Esophagus squamous epithelium (tissue), 5 donors: ENCODE measurements at places on chromosomes 2 and 18.

GRCh38 chr18:7038330-7038851, 79.2 kb downstream of the LAMA1 start:
- no peak for DNase-seq

- DNase-seq = no peak
Measured at GRCh38 chr2:37180006-37180639, 8.3 kb downstream of the SULT6B1 start.

GRCh38 chr18:27967913-27968824, 208.8 kb downstream of the CDH2 start:
- no peak for DNase-seq

DNA sequence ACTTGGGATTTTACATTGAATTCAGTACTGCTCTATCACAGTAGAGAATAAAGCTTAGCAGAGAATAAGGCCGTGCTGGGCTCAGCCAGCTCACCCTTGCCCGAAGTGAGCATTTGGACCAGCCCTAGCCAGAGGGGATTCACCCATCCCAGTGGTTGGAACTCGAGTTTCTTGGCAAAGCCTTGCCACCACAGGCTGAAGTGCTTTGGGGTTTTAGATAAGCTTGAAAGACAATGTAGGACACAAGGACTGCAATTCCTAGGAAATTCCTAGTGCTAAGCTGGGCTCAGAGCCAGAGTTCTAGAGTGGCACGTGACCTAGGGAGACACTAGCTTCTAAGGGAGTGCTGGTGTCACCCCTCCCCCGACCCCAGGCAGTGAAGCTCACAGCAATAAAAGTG, 28.0 kb downstream of the SERPINB11 start:
- DNase-seq = no peak

DNA sequence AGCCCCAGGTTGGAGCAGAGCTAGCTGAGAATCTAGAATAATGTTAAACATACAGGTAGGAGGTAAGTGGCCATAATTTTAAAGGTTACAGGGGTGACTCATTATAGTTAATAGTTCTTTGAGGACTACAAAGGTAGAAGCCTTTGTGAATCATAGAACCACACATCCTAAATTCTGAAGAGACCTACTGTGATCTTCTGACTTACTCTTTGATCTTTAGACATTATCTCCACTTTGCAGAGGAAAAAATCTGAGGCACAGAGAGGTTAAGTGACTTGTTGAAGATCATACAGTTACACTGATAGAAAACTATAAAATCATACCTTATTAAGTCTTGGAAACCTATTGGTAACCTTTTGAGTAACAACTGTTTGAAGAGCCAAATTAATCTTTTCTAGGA, 1051.3 kb upstream of the NRXN1 start:
- no peak for DNase-seq

GRCh38 chr2:12935222-12935621, 218.5 kb downstream of the TRIB2 start:
- no peak for DNase-seq

DNA sequence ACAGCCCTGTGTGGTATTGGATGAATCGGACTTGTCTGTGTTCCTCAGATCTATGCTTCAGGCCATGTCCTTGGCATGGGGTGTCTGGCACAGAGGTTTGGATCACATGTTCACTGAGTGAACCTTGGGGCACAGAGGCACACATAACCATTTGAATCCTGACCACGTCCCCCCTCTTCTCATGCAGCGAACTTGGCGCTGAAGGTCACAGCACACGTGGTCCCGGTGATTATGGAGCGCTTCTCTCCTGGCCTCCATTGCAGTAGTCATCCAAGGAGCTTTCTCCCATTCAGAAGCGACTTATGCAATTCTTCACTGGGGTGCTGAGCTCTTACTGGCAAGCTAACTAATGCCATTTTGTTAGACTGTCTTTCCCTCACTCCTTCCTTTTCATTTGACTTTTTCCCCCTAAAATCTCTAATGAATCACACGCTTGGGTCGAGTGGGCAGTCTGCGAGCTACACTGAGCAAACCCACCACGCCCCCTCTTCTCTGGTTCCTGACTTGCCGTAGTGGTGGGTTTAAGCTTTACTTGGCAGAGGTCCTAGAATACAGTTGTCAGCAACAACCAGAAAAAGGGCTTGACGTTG, 59.4 kb downstream of the KCNG2 start:
- no peak for DNase-seq

DNA sequence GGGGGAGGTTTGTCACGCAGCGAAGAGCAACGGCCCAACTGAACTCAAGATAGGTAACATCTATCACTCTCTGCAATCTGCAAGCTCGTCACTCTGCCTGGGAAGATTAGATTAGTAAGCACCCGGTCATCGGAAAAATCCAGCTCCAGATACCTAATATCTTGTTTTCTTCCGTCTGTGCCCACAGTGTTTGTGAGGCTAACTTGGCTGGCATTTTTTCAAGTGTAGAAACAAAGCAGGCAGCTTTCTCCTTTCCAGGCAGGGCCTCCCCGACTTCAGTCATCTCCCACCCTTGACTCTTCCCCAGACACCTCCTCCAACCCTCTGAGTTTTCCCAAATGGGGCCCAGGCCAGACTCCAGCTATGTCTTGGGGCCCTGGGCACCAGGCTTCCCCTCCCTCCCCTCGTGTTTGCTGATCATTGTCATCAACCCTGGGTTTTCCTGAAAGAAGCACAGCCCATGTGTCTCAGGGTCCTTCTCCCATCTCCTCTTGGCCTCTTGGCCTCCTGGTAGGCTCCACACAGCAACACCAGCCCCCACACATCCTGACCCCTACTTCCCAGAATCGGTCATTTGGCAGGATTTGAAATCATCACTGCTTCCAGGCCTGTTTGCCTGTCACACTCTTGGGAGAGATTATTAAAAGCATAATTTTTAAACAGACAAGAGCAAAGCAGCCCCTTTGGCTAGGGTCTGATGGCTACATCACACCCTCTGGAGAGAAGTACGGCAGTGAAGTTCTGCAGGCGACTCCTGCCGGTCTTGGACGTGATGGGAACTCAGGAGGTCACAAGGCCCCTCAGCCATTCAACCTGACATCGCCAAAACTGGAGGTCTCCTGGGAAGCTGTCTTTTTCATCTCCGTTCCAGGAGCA, 144.9 kb upstream of the ID2 start:
- no peak for DNase-seq

- DNase-seq = no peak
Measured at GRCh38 chr2:216992056-216992675, 132.3 kb upstream of the TNP1 start.

DNA sequence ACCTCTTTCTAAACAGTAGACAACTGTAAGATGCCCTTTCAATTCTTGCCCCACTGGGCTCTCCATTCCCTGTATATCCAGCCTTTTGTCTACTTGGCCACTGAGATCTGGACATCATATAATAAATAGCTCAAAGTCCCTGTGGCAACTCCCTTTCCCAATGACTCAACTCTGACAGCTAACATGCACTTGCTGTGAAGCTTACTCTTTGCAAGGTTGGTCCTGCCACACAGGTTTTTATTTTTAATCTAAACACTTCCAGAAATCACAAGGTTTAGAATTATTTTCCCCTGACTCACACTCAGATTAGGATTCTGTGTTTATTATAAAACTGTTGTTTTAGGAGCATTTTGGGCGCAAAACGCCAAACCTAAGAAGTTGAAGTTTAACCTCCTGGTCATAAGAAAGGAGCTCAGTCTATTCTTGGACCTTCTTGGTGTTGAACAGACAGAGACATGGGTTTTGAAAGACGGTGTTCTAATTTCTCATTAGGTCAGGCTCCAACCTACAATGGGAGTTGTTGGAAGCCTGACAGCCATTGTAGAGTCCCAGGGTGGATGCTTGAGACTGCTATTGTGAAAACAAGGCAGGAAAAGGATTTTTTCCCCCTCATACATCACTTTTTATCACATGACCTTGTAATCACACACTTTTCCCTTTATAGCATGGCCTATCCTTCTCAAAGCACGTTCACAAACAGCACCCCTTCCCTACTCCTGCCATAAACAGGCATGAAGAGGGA, 124.7 kb upstream of the SERPINE2 start:
- no peak for DNase-seq

- DNase-seq = no peak
Measured at GRCh38 chr18:49041435-49042245, 90.9 kb upstream of the SMAD7 start.

- no peak for DNase-seq
Measured at GRCh38 chr2:219643084-219643473, 15.6 kb downstream of the SLC4A3 start.
